ENCODE measurements at places on chromosomes 2 and 18.

GRCh38 chr2:8076448-8077342 is 605.2 kb upstream of the ID2 start:
- no peak for DNase-seq

DNA sequence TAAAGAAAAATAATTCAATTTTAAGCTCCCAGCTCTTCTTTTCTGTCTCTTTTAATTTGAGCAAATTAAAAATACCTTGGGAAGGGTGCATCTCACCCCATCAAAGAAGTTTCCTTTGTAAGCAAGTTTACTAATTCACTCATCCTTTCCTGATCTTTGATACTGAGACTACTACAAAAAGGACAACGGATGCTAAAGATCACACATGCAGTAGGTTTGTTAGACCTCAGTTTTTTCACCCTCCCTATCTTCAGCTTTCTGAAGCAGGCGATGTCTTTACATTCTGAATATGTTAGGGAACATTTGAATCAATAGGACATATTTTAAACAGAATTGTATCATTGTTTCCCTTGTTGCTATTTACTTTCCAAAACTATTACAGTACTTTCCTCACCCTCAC is 6.0 kb upstream of the HNRNPLL start:
- DNase-seq: no peak

DNA sequence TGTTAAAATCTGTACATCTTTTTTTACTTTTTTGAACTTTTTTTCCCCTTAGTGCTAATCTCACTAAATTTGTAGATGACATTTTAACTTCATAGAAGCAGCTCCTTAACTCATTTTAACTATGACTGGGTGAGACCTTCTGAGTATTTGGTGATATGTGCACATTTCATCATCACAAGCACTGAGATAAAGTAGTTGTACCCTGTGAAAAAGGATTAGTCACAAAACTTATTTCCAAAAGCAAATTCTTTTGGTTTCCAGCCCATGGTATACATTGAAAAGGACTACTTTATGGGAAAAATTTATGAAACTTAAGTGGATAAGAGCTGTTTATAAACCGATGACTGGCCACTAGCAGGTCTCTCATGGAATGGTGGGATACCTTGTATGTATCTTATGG is 581.5 kb downstream of the PLCL1 start:
- DNase-seq: no peak

DNA sequence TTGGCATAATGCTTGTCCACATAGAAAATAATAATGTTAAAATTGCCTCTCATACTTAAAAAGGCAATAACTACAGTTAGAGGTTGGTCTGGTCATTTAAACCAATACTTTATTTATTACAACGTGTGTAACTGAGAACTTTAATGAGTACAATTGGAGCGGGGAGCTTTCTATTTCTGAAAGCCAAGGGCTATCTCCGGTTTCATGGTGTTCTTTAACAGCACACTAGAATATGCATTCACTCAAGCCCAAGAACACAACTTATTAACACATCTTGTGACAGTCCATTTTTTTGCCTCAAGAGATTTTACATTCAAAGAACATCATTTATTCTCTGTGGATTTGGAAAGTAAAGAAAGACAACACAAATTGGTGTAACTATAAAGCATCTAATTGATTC is 131.8 kb downstream of the KCNH7 start:
- no peak for DNase-seq

DNA sequence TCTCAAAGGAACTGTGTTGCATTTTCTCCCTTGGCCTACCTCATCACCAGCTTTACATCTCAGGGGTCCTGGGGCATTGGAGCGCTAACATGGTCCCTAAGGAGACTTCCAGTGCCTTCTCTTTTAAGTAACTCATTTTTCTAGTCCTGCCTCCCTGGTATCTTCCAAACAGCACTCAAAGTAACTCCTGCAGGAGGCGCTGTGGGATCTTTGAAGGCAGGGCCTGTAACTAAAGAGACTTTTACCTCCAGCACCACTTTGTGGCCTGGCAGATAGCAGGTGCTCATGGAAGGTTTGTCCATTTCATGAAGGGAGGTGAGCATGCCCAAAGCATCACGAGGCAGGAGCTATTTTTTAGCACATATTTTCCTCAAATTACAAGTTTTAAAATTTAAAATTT is 411.0 kb upstream of the GYPC start:
- peak; percentile 45 for DNase-seq

GRCh38 chr2:173580956-173581355 is 226.3 kb downstream of the CDCA7 start:
- no peak for DNase-seq

DNA sequence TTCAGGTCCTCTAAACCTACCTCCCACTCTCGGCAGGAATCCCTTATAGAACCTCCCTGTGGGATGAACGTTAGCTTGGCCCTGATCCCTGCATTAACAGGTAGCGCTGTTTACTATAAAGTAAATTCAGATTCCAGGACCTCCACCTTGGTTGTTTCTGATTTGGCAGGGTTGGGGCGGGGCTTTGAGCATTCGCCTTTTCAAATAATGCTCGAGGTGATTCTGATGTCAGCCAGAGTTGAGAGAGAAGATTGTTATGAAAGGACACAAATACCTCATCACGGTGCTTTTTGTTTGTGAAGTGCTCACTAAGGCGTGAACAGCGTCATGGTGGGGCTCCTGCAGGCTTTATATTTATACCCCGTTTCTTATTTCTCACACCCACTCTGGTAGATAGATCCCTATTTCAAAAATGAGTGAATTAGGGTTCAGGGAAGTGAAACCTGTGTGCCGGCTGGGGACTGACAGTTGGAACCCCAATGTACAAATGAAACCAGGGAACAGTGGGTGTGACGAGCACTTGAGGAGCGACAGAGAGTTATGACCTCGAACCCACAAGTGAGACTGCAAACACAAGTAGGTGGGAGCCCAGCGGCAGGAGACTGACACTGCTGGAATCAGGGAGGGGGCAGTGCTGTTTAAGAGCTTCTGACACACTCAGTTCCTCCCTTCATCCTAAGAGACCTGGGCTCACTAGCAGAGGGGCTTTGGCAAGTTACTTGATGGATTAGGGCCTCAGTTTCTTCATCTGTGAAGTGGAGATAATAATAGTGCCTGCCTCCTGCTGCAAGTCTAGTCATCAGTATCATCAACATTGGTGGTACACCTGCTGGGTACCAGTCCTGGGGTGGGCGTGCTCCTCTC is 14.2 kb upstream of the CXCR4 start:
- DNase-seq: peak; percentile 55

GRCh38 chr2:97645112-97645694 is 659 bp upstream of the COX5B start:
- DNase-seq: no peak

DNA sequence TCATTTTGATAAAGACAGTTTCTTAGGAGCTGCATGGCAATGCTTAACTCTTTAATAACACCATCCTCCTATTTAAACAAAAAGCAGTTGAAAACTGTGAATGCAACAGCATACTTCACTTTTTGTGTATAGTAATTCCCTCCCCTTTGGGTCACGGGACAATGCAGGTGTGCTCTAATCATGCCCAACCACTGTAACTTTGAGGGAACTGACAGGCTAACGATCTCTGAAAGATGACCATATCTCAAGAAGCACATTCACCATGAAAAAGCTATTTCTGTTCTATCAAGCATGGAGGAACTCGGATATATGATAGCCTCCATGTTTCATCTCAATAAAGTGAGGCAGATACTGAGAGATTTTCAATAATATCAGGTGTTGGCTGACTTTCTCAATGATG is 81.1 kb upstream of the CD226 start:
- no peak for DNase-seq

DNA sequence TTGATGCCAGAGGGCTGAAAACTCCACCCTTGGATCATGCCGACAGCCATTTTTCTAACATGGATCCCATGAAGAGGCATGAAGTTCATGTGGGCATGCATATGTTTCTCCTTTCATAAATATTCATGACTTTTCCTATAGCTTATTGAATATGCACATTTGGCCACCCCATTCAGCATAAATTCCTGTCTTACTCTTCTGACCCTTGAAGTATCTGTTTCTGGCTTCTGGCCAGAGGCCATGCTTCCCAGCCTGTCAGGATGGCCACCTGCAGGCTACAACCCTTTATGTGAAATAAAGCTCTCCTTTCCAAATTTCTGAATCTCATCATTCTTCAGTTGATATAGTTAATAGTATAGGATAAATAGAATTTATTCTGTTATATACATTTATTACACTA is 19.6 kb upstream of the MSTN start:
- no peak for DNase-seq

- no peak for DNase-seq
These were observed 22.6 kb upstream of the FZD5 start for GRCh38 chr2:207792244-207792785.

DNA sequence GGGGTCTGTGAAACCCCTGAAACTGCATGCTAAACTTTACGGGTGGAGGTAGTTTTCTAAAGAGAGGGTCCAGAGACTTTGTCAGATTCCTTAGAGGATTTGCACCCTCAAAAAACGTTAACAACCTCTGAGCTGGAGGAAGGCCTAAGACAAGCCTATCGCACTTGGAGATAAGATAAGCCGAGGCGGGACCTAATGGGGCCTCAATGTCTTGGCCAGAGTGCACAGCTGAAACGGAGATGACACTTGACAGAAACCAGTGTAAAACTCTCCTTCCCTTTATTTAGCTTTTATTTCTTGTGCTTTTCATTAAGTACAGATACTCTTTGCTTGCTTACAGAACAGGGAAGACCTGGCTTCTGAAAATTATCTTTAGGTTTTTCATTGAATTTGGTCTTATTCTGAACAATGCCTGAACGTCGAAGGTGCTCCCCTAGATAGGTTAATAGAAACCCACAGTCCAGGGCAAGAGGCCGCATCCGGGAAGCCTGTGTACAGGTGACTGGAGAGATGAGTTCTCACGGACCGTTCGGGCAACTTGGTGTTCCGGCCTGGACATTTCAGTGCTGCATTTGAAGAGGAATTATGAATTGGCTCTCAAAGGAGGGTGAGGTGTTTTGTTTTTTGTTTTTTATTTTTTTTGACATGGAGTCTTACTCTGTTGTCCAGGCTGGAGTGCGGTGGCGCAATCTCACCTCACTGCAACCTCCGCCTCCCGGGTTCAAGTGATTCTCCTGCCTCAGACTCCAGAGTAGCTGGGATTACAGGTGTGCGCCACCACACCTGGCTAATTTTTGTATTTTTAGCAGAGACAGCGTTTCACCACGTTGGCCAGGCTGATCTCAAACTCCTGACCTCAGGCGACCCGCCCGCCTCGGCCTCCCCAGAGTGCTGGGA is 49.7 kb downstream of the SH3BP4 start:
- DNase-seq: no peak

GRCh38 chr2:204339212-204339715 is 206.0 kb upstream of the PARD3B start:
- no peak for DNase-seq

DNA sequence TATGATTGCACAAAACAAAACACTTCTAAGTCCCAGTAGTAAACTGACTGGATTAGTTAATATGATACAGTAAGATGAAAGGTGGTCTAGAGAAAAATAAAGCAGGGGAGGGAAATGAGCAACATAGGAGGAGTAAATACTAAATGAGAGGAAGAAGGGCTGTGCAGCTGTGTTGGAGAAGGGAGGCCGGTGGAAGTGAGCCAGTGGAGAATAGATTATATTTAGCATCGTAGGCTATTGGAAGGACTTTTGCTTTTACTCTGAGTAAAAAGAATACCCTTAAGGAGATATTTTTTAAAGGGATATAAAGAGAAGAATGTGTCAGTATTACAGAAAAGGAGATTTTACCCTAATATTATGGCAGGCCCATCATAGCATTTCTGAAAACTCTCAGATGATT is 12.7 kb downstream of the WDR75 start:
- DNase-seq: no peak

DNA sequence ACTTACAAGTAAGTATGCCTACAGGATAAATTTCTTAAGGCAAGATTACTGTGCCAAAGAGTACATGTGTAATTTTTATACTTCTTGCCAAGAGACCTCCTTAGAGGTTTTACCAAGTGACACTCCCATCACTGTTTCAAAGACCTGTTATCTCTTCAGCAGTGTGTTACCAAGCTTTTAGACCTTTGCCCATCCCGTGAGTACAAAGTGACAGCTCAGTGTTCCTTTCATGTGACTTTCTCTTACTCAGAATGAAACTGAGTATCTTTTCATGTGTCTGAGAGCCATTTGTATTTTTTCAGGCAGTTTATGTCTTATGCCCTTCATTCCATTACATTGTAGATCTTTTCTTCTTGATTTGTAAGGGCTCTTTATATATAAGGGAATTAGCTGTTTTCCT is 287.5 kb upstream of the SALL3 start:
- no peak for DNase-seq

DNA sequence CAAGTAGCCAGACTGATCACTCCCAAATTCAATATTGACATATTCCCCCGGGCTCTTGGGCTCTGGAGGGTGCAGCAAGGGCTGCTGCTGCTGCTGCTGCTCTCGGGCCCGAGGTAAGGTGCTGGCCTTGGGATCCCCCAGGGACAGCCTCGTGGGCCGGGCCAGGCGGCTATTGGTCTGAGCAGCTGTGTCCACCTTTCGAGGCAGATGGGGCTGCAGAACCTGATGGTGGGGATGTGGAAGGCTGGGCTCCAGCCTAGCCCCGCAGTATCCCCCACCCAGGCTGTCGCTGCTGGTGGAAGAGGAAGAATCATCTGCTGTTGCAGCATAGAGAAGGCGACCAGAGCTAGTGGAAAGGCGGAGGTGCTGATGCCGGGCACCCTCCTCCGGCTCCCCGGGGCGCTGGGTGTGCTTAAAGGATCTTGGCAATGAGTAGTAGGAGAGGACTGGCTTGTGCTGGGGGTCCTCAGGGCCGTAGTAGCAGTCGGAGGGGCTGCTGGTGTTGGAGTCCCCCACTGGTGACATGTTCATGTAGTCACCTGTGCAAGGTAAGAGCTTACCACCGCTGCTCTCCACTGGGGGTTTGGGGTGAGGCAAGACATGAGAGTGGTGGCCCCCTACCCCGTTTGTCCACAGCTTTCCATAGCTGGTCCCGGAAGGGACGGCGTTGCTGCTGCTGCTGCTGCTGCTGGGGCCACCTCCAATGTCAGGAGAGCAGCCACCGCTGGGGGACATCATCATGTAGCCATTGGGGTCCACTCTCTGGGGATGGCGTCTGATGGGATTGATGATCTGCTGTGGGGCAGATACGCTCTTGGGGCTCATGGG is 3.4 kb downstream of the IRS1 start:
- no peak for DNase-seq

DNA sequence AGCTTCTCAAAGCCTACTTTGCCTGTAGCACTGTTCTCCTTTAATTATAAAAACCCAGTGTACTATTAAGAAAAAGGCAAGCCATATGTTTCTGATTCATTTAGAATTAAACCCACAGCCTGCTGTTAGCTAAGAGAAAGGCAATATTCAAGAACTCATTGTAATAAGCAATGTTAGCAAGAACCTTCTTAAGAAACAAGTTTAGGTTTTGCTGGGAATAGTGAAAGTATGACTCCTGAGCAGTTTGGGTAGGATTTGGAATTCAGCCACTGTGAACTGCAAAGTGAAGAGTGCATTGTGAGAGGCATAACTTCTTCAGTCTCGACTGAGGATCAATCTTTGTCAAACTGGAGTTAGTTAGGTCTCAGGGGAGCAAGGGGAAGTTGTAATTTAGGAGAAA is 206.5 kb upstream of the NT5C1B start:
- no peak for DNase-seq

GRCh38 chr2:218990612-218991011 is 2.6 kb downstream of the CRYBA2 start:
- DNase-seq: no peak

- no peak for DNase-seq
These were observed 70.0 kb downstream of the ACOXL start for GRCh38 chr2:110802208-110802932.

All from stimulated activated CD4-positive, alpha-beta T cell treated with anti-CD3 and anti-CD28 coated beads, Interleukin-15, amount 100 ng/mL, for 48 hours (primary cell).